ENCODE measurements at places on chromosomes 6 and 20.

- DNase-seq: no peak
These were observed 6.8 kb downstream of the SLCO4A1 start for GRCh38 chr20:62649140-62649539.

GRCh38 chr6:26218824-26219223 lies 131.6 kb downstream of the HFE start:
- DNase-seq: no peak

DNA sequence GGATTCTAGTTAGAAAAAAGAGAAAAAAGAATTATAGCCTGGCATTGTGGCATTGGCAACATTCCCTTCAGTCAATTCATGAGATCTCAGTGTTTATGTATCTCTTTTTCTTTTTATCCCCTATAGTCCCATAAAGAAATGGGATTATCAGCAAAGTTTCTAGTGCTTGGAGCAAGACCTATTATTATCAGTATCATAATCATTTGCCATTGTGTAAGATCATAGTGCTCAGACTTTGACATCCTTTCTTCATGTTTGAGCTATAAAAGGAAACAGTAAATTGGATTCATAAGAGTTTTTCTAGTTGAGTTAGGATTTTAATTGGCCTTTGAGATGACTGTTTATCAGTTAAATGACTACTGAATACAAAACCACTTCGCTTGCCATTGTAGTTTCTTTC lies 295.6 kb downstream of the GRIK2 start:
- peak; percentile 27 for DNase-seq

DNA sequence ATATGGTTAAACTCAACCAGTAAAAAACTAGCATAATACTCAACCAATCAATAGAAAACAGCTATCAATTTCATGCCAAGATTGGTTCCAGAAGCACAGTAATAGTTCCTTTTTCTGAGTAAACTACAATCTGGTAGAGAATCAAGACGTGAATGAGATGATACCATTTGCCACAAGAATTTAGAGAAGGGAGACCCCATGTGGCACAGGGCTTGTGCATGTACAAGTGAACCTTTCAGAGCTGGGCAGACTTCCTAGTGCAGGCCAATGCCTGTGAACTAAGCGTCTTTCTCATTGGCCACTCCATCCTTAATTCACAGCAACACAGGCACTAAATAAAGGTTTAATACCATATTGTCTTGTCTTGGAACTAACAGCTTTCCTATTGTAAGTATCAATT lies 213.5 kb downstream of the RFPL4B start:
- DNase-seq: no peak

DNA sequence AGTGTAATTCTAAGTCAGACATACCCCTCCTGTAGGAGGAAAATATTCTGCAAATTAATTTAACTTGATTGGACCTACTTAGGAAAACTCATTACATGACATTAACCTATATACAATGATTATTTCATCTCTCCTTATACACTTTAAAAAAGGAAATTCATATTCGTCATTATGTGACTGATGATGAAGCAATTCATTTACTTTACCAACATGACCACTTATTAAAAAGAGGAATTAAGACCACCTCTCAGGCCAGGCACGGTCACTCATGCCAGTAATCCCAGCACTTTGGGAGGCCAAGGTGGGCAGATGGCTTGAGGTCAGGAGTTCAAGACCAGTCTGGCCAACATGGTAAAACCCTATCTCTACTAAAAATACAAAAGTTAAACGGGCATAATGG lies 11.6 kb downstream of the AKIRIN2 start:
- no peak for DNase-seq

DNA sequence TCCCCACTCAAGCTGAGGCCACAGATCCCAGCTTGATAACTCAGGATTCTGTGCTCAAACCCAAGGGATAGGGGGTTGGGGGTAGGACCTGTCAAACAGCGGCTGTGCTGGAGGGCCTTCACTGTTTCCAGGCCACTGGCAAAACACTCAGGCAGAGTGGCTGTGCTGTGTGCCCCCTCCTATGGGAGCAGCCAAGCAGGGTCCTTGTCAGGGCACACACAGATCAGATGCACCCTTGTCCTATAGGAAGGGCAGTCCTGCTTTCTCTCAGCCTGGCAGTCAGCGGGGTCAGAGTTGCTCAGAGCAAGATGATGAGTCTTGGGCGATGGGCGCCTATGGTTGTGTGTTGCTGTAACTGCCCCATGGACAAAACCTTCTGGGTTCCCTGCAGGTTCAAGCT lies 554.8 kb downstream of the TBC1D32 start:
- DNase-seq: no peak

DNA sequence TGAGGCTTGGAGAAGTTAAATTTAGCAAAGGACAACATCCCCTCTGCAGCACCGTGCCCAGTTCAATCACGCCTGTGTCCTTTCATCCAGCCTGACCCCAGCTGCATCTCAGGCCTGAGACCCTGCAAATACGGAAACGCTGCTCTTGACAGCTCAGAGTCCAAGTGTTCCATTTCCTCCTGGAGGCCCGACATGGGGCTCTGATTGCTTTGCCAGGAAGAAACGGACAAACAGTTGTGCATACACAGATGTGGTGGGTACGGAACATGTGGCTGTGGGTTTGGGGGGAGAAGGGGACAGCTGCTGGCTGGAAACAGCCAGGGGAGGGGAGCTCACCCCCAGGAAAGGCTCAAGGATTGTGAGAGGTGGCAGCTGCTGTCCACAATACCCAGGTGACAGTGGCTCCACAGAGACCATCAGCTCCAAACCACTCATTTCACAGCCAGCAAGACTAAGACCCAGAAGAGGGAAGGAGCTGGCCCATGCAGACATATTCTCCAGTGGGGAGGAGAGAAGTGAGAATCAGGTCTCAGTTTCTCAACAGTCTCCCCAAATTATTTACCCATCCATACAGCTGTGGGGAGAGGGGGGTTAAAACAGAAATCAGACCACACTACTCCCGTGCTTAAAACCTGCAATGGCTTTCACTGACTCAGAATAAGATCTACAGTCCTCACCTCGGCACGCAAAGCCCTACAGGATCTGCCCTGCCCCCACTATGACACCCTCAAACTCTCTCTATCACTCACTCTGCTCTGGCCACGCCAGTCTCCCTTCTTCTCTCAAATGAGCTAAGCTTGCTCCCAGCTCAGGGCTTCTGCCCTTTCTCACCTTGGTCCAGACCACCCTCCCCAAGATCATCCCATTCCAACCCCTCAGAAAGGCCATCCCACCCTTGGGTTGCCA lies 89.1 kb downstream of the PREX1 start:
- DNase-seq: no peak

GRCh38 chr20:59561228-59561605 lies 43.1 kb upstream of the PHACTR3 start:
- DNase-seq: no peak

DNA sequence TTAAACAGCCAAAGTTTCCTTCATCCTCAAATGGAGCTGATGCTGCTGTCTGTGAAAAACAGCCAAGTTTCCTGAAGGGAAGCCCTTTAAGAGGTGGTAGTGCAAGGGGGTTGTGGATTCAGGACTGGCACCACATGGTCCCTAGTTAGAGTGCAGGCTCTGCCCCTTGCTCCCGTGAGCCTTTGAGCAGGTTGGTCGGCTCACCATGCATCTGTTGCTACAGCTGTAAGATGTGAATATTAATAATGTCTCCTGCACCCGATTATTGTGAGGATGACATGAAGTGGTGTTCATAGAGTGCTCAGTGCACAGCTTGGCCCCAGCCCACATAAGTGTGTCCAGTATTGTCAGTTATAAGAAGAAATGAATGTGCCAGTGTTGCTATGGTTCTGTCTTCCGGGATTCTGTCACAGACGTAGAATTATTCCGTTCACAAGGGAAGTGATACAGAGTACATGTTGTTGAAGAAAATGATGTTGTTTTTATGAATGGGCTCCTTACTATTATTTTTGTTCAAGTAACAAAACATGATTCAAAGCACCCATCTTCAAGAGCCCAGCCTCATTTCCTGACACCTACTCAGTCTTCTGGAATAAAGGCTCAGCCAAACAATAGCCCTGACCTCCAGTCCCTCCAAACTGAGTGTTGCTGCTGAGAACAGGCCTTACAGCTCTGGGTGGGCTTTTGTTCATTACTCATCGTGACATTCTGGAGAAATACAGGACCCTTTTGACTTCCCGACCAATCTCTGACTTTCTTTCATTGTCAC lies 2.9 kb upstream of the PKIG start:
- no peak for DNase-seq

DNA sequence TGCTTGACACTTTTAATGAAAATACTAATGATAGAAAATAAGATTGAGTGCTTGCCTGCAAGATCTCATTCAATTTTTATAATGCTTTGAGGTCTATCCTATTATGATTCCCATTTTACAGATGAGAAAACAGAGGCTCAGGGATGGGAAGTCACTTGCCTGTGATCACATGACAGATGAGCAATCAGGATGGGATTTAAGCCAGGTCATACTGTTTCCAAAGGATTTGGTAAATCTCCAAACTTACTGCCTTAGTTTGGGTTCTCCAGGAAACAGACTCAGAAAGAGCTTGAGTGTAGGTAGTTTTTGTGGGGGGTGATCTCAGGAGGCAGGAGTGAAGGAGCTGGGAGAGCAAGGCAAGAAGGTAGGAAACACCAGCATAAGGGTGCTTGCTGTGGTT lies 456.3 kb downstream of the MAFB start:
- DNase-seq: no peak

GRCh38 chr6:52640916-52641315 lies 30.0 kb upstream of the TMEM14A start:
- peak; percentile 84 for DNase-seq

DNA sequence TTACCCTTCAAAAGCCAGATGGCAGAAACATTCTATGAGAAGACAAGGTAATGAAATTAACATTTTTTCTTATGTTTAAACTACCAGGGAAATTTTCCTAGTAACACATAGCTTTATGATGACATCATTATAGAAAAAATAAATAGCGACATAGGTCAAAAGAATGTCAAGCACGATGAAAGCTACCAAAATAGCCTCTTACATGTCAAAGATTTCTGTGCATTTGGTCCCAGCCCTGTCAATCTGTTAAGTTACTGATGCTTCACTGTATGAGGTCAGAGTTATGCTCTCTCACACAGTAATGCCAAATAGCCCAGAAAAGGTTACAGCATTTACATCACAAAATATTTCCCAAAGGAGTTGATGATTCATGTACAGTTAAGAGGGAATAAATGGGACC lies 199.8 kb upstream of the DEFB112 start:
- peak; percentile 8 for DNase-seq

- peak; percentile 90 for DNase-seq
These were observed 148.6 kb upstream of the ZFP64 start for GRCh38 chr20:52340036-52340634.

DNA sequence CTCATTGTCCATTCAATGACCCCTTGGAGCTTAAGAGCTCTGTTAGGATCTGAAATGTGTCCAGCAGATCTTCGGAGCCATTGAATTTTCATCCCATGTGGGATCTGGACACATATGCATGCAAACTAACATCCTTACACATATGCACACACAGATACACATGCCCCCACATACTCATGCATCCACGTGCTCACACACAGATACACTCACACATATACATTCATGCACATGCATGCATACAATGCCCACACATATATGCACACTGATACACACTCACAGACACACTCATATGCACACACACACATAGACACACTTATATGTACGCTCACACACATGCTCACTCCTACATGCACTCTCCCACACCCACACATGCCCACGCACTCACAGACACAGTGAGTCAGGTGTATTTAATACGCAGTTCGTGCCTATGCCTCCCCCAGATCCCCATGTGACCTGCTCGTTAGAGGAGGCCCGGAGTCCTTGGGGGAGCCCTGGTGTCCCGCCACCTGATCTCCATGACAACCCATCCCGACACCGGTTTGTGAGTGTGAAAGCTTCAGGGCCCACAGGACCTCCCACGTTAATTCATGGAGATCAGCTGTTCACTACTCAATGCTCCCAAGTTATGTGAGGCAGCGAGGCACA lies 121.9 kb upstream of the SULF2 start:
- no peak for DNase-seq

GRCh38 chr6:128403618-128404444 lies 116.6 kb downstream of the PTPRK start:
- DNase-seq: no peak

DNA sequence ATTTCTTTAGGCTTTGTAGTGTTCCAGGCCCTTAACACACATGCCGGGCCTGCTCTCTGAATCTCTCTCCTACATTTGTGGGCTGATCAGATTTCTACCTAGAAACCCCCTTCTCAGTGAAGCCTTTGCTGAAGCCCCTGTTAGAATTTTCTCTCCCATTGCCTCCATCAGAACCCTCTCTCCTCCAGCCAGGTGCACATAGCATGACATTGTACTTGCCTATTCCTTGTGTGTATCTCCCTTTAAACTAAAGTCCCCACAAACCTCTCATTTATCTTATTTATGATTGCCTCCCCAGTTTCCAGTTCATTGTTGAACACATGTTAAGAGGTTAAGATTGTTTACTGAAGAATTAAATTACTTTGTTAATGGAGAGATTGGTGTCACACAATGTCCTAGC lies 325.5 kb upstream of the CITED2 start:
- DNase-seq: peak; percentile 82

DNA sequence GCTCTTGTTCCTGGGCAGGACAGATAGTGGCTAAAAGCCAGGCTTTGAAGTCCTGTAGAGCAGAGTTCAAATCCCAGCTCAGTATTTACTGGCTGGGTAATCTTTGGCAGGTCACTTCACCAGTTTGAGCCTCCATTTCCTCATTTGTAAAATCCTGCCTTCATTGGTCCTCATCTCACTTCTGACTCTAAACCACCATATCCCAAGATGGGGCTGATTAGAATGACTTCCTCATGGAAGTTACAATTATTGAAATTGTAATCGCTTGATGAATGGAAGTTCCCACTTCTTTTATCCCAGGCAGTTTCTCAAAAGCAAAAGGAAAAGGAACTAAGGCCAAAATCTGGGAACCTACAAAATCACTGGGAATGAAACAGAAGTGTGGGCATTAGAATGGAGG lies 35.9 kb upstream of the B4GALT5 start:
- no peak for DNase-seq

GRCh38 chr6:72657407-72658197 lies 35.7 kb downstream of the KCNQ5 start:
- no peak for DNase-seq

GRCh38 chr20:41387444-41387851 lies 20.8 kb upstream of the EMILIN3 start:
- peak; percentile 36 for DNase-seq

GRCh38 chr20:36479938-36480337 lies 61.4 kb upstream of the MYL9 start:
- no peak for DNase-seq

DNA sequence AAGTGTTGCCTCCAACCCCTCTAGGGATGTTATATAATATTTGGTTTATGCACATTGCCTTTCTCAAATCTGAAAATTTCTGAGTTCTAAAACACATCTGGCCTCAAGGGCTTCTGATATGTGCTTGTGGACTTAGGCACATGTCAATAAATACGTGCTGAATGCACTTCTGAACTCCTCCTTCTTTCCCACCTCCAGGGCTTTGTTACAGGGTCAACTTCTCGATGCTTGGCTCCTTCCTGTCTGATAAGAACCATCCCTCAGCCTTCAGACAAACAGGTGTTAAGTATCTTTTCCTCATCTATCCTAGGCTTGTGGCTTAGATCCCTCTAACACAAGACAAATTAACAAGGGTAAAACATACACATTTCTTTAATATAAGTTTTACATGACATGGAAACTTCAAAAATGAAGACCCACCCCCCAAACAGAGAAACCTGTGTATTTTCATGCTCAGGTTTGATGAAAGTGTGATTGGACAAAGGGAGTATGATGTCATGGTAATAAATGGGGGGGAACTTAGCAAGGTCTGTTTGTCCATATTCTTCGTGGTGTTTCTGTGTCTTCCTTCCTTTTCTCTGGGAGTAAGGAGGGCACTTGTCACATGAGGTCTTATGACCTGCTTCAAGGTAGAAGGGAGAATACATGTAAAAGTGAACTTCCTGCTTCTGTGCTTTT lies 326.9 kb downstream of the CD83 start:
- DNase-seq: peak; percentile 46
